KG1 (cell line): ENCODE measurements at places on chromosomes 7 and 10.

DNA sequence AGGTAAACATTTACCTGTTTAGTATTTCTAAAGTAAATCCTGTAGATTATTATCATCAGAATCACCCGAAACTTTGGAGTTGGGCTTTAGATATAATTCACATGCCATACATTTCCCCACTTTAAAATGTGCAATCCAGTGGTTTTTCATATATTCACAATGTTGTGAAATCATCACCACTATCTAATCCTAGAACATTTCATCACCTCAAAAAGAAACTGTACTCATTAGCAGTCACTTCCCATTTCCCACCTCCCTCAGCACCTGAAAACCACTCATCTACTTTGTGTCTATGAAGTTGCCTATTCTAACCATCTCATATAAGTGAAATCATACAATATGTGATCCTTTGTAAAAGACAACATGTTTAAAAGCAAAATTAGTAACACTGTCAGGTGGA lies 182.6 kb downstream of the FZD1 start:
- DNase-seq, result no peak

- DNase-seq, result no peak
Observed at GRCh38 chr7:145263886-145264285, 428.0 kb upstream of the TPK1 start.

GRCh38 chr7:131603932-131604331 lies 47.5 kb upstream of the PODXL start:
- DNase-seq, result no peak

- no peak for DNase-seq
Observed at GRCh38 chr10:69262292-69262751, 16.0 kb upstream of the HK1 start.

GRCh38 chr10:14617852-14618251 lies 156.8 kb downstream of the FAM107B start:
- DNase-seq, result no peak

DNA sequence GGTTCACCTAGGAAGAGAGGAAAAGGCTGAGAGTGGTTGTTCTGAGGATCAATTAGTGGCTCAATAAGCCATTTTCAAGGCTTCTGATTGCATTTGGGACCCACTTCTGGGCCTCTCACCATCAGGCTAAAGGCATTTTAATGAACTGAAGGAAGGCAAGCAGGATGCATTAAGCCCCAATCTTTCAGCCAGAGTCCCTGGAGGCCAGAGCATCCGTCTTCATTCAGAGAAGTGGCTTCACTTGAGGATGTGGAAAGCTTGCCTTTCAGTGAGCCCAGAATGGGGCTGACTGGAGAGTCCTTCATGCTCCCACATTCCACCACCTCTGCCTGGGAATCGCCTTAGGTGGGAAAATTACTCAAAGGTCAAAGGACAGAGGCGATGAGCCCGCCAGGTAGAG lies 41.8 kb downstream of the COL17A1 start:
- DNase-seq, result no peak
